RWPE2 (cell line): ENCODE measurements at places on chromosomes 6 and 20.

DNA sequence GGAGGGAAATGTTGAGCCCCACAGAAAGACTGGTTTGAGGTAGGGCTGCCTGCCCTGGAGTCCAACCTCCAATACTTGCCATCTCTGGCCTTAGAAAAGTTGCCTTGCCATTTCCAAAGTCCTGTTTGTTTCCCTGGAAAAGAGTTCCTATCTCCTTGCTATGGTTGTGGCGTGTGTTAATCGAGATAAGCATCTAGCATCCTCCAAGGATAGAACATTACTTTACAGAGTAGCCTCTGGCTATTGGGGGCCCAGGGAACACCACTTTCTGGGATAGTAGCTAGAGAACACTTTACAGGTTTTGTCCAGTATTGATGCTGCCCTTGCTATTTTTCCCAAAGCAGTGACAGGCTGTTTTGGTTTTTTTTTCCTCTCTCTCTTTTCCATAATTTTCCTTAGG lies 57.4 kb upstream of the SASH1 start:
- no peak overlapping the region for H3K4me3 ChIP-seq
- no peaks in the 10 kb centered on the region for H3K36me3 ChIP-seq
- H3K27ac ChIP-seq, result no peak overlapping the region
- DNase-seq, result no peak
- H3K27me3 ChIP-seq, result no peaks in the 10 kb centered on the region
- no peaks in the 10 kb centered on the region for H3K4me1 ChIP-seq

DNA sequence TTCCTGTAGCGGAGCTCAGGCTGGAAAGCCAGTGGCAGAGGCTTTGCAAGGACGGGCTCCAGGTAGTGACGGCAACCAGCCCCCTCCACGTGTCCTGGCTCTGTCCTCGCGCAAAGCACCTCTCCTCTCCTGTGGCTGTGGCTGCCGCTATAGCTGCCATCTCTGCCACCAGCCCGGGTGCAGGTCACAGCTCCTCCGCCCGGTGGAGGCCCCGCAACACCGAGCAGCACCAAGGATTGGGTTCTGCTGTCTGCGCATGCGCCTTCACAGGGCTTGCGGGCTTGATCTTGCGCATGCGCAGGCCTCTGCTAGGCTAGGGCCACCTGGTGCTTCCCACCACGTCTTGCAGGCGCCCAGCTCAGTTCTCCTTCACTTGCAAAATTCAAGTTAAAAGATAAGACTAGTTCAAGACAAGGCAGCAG lies 625.4 kb downstream of the QKI start:
- H3K27ac ChIP-seq, result no peak overlapping the region
- H3K36me3 ChIP-seq, result no peaks in the 10 kb centered on the region
- no peaks in the 10 kb centered on the region for H3K27me3 ChIP-seq

- no peaks in the 10 kb centered on the region for H3K27me3 ChIP-seq
- H3K4me3 ChIP-seq, result no peak overlapping the region
- no peaks in the 10 kb centered on the region for H3K36me3 ChIP-seq
- no peak overlapping the region for H3K27ac ChIP-seq
- peak; percentile 80 for DNase-seq
These were observed 12.4 kb upstream of the CCN5 start for GRCh38 chr20:44702776-44703175.

- peak; percentile 95 for DNase-seq
- H3K4me1 ChIP-seq, result peaks cover 27% of the 10 kb centered on the region
- no peak overlapping the region for H3K4me3 ChIP-seq
- peak overlapping the region; percentile 95 for H3K27ac ChIP-seq
- H3K36me3 ChIP-seq, result peaks cover 73% of the 10 kb centered on the region
- H3K27me3 ChIP-seq, result no peaks in the 10 kb centered on the region
These were observed 4.0 kb downstream of the CDKN1A start for GRCh38 chr6:36682328-36683144.

- no peaks in the 10 kb centered on the region for H3K36me3 ChIP-seq
- H3K4me1 ChIP-seq, result peaks cover 5% of the 10 kb centered on the region
- H3K27me3 ChIP-seq, result no peaks in the 10 kb centered on the region
These were observed 56.5 kb upstream of the IER3 start for GRCh38 chr6:30800871-30801270.

- no peak overlapping the region for H3K4me3 ChIP-seq
- H3K27me3 ChIP-seq, result no peaks in the 10 kb centered on the region
- DNase-seq, result no peak
- H3K4me1 ChIP-seq, result peaks cover 6% of the 10 kb centered on the region
- no peak overlapping the region for H3K27ac ChIP-seq
These were observed 5.2 kb downstream of the TXNDC5 start for GRCh38 chr6:7905416-7905815.
